ENCODE measurements at places on chromosomes 5 and 9.

GRCh38 chr5:80592761-80593160, 22.7 kb upstream of the ANKRD34B start:
- DNase-seq, result no peak

DNA sequence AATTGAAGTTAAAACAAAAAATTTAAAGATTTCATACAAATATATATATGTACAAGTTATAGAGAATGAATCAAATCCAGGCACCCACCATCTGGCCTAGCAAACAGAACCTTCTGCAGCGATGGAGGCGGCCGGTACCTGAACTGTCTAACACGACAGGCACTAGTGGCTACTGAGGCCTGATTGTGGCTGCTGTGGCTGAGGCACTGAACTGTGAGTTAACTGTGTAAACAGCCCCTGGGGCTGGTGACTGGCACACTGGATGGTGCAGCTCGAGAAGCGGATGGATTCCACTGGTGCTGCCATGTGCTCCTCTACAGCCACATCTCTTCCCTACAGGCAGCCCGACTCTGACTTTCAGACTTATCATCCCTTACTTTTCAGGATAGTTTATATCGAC, 82.4 kb downstream of the RAPGEF1 start:
- DNase-seq, result no peak

DNA sequence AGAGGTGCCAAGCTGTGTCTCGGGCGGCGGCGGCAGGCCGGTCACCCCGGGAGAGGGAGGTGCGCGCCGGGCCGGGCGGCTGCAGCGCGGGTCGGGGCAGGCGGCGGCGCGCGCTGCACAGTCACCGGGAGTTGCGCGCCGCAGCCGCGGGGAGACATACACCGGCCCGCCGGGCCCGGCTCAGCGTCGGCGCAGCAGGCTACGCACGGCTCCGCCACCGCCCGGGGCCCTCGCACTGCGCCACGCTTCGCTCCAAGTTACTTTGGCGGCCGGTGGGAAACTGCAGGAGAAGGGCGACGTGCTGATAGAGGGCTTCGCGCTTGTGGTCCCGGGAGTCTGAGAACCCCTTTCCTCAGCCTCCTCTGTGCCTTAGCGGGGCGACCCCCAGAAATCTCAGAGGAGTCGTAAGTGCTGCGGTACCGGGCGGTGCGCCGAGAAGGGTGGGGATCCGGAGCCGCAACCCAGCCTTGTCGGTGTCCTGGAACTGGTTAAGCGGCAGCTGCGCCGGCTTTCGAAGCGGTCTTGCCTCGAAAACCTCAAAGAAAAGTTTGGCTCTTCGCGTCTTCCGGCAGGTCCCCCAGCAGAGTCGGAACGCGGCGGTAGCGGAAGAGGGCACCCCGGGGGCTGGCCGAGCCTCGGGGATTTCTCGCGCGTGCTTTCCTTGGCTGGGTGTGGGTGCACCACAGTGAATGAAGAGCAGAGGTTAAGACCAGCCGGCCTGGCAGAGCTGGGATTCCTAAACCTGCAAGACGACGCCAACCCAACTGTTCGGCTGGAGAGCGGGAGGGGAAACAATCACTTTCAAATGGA, at the start of gene EFNA5:
TSS of gene EFNA5 (minus strand) at position 6 of the 810 bp plus-strand sequence.
- DNase-seq, result no peak

GRCh38 chr9:69326261-69326660, 1.2 kb downstream of the ENTREP1 start:
- DNase-seq, result no peak

- no peak for DNase-seq
Observed at GRCh38 chr5:110094548-110094947, 404.8 kb downstream of the MAN2A1 start.

DNA sequence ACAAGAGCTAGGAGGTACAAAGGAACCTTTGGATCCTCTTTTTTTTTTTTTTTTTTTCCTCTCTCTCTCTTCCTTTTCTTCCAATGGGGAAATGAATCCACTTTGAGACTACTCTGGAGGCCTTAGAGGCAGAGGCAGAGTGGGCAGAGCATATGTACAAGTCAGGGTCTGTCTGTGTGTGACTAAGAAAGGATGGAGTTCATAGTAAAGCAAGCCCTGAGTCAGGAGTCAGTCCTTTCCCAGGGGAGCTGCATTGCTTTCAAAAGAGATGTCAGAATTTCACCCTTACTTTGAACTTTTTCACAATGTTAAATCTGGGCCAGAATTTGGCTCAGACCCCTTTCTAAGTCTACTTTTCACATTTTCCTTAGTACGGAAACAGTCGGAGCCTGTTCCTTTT, 792.4 kb upstream of the C9orf72 start:
- no peak for DNase-seq
